ENCODE measurements at places on chromosomes 2 and 18.

GRCh38 chr2:240557808-240558207, at the start of gene ANKMY1:
TSS of gene ANKMY1 (minus strand) at chr2:240557988. CDS start at chr2:240557335, 653 bp downstream.
- peak; percentile 85 for DNase-seq

DNA sequence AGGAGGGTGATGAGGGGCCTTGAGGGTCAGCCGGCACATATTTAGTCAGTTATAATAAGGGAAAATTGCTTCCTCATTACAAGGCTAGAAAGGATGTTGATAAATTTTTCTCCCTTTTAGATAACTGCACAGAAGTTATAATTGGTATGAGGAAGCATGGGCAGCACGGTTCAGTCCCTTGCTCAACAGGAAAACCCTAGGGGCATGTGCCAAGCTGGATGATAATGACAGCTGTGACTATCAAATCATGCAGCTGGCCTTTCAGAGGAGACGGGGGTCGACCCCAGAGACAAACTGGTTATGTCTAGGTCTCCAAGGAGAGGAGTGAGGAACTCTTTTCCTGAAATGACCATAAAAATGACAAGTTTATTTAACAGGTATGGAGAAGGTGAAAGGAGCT, 448.1 kb upstream of the VRK2 start:
- DNase-seq, result no peak

DNA sequence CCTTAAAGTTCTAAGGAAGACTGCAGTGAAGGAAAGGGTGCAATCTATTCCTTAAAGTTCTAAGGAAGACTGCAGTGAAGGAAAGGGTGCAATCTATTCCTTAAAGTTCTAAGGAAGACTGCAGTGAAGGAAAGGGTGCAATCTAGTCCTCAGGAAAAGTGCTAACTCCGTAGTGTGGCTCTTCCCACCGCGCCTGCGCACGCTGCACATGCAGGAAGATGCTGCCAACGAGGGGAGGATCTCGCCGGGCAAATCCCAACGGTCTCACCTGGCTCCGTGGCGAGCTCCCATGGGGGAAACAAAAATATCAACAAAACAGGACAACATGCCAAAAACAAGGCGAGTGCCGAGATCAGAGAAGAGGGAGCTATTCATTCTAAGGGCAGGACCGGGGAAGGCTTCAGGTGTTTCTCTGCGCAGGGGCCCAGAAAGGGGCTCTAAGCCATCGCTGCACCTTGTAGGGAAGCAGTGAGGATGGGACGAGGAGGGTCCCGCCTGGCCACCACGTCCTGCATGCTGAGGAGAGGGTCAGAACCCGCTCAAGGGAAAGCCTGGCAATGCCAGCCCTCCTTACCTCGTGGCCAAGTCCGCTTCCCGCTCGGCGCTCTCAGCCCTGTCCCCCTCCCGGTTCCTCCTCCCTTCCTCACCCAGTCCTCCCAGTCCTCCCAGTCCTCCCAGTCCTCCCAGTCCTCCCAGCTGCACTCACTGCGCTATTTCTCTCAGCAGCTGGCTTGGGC, 24.5 kb downstream of the TIMM21 start:
- DNase-seq, result no peak

DNA sequence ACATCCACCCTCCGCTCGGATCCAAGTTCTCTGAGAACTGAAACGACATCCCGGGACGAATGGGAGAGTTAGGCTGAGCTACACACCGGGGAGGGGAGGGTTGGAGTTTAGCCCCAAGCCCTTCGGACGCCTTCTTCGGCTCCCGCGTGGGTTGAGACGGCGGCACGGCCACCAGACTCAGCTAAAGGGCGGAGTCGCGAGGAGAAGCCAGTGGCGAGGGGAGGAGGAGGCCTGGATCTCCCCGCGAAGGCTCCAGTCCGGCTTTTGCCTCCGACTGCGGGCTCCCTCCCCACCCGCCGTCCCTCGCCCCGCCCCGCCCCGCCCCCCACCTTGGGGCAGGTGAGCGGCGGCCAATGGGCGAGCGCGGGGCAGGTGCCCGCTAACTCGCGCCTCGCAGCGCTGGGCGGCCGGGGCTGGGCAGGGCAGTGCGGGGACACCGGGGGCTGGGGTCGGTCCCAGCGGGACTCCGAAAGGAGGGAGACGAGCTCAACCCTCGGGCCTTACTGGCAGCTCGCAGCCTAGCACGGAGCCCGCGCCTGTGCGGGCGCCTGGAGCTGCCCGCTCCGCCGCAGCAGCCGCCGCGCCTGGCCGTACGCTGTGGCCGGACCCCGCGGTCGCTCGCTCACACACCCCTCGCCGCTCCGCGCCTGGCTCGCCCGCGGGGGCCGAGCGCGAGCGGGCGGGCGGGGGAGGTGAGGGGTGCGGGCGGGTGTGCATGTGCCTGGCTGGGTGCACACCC, at the start of gene EMX1:
Gene EMX1, plus strand, starts transcription at position 382 of the 739 bp plus-strand sequence. Its CDS starts 334 bp downstream, at position 716.
- DNase-seq, result peak; percentile 69

- no peak for DNase-seq
Observed at GRCh38 chr2:97716695-97717612, 3.6 kb downstream of the ZAP70 start.

DNA sequence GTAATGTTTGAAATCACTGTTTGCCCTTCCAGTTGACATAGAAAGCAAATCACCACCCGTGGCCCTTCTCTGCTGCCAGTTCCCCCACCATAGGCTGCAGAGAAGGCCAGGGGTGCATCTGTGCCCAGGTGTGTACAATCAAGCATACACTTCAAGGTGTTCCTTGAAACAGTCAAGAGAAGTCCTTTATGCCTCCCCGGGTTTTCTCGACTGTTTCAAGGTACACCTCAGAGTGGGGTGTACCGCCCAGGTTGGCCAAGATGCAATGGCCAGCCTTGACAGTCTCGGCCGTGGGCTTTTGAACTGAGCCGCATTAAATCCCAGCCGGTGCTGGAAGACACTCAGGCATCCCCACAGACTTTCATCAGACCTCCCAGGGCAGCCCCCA, 21.0 kb upstream of the ATP9B start:
- DNase-seq, result no peak

DNA sequence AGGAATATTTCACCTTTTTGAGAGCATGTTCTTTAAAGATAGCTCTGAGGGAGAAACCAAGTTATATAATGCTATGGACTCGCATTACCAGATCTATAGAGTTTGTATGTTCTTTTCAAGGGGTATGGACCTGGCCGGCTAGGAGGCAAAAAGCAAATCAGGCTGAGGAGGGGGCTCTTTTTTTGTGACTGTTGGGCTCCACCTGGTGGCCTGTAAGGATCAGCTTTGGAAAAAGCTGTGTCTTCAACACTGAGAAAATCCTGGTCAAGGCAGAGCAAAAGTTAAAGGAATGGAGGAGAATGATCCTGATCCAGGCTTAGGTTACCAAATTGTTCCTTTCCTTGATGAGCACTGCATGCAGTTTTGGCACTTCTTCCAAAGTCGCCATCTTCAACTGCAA, 180.5 kb downstream of the DIS3L2 start:
- DNase-seq, result peak; percentile 47

DNA sequence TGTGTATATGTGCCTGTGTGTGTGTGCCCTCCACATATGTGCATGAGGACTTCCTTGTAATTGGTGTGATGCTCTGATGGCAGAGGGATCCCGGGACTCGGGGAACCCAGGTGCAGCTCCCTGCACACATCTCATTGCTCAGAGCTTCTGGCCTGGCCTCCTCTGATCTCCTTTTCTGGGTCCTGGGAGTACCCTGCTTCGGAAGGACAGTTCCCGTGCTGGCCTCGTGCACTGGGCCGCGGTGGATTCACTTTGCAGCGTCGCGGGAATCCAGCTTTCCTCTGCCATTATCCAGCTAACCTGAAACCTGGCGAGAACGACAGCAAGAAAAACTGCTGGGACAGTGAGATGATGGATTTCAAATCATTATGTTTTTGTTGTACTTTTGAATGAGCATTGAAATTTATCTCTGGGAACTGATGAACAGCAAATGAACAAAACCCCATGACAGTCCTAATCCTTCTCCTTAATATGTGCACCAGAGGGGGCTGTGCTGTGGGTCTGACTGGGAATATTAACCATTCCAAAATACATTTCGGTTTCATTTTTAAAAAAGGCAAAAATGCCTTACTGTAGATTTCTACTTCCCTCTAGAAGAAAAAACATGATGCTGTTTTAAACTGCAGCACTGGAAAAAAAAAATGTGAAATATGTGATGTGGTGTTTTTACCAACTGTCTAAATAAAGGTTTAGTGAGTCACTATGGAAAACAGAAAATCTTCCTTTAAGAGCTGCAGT, 78.2 kb downstream of the PTGR3 start:
- DNase-seq, result no peak

DNA sequence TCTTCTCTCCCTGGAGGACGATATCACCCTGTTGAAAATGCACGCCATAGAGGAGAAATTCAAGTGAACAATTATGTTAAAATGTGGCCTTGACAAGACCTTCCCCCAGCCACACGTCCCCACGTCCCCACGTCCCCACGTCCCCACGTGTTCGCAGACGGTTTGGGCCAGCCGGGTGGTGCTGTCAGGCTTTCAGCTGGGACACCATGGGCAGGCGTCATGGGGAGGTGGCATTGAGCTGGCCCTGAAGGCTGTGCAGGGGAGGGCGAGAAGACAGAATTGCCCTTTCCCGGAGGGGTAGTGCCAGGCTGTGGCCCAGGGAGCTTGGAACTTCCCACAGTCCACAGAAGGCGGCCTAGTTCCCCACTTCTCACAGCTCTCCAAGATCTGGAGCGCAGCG, 240.7 kb upstream of the RAB6C start:
- no peak for DNase-seq

DNA sequence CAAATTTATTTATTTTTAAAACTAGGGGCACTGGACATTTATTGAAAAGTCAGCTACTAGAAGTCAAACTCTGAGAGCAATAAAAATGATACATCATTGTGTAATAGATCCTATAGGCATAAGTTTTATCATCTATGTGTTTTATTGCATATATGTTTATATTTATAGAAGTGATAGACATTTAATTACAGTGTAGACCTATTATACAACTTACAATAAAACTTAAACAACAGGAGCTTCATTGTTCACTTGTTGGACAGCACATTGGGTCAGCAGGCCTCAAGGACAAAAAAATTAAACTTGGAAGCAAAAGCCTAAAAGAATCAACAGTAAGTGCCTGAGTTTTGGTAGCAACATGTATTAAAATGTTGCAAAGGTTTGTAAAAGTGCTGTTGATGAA, 15.0 kb upstream of the ACTR2 start:
- DNase-seq, result no peak

DNA sequence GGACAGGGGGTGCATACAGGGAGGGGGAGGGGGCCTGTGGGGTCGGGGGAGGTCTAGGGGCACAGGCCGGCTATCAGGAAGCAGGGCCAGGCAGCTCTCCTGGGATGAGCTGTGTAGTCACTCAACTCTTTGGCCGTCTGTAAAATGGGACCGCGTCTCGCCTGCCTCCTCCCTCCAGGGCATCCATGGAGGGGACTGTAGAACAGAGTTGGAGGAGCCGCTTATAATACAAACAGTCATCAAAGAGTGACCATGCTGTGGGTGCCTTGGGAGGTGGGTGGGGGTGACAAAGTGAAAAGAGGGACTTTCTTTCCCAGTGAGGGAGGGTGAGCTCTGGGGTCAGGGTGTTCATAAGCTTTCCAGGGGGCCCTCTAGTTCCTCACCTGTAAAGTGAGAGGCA, 169.6 kb upstream of the HAAO start:
- DNase-seq, result no peak

GRCh38 chr18:28331551-28331950, 154.6 kb upstream of the CDH2 start:
- DNase-seq, result no peak

- no peak for DNase-seq
Observed at GRCh38 chr2:155418753-155419152, 720.3 kb downstream of the KCNJ3 start.

DNA sequence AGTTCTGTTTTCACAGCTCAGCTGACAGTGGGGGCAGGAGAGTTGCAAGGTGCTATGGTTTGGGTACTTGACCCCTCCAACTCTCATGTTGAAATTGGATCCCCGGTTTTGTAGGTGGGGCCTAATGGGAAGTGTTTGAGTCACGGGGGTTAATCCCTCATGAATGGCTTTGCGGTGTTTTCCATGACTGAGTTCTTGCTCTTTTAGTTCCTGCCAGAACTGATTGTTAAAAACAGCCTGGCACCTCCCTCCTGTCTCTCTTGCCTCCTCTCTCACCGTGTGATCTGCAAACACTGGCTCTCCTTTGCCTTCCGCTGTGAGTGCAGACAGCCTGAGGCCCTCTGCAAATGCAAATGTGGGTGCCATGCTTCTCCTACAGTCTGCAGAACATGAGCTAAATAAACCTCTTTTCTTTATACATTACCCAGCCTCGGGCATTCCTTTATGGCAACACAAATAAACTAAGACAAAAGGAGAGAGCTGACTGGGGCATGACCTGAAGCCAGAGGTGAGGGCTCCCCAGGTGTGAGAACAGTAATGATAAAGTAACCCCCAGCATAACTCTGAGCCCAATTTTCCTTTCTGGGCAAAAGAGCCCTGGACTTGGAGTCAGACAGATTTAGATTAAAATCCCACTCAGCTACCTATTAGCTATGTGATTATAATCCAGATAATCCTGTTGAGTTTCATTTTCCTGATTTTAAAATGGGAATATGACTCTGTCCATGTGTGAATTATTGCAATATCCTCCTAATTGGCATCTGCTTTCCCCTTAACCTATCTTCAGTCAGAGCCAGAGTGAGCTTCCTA, 64.9 kb upstream of the CAPN13 start:
- DNase-seq, result no peak

DNA sequence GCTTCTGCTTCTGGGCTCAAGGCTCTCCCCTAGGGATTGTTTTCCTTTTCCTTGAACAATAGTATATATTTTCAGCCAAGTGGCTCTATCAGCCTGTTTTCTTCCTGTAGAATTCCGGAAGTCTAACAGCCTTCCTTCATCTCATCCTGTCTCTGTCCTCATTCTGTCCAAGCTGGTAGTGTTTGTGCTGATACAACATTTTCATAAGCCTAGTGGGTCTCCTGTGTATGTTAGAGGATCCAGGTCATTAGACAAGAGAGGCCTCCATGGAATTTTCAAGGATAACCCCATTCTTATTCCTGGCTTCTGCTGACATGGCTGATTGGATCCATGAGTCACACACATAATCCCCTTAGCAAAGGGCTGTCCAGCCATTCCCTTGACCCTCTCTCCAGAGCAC, 467.6 kb downstream of the PTPRM start:
- DNase-seq, result no peak

- no peak for DNase-seq
Observed at GRCh38 chr2:111659361-111660333, 224.3 kb downstream of the ANAPC1 start.

DNA sequence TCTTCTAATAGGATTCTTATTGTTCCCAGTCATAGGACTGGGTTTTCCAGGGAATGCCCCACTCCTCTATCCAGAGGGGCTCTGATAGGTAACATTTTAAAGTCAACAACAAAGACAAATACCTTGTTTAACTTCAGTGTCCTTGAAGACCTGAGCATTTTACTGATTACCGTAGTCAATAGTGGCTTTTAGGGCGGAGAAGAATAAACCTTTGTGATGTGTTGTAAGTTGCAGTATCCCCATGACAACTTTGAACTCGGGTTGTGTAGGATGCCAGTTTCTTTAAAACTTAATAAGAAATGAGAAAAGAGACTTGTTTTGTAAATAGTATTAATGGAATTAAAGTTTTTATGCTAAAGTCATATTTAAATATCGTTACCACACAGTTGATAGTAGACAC, 6.0 kb downstream of the GATA6 start:
- DNase-seq, result no peak

- no peak for DNase-seq
Observed at GRCh38 chr2:197097578-197098366, 171.3 kb upstream of the PGAP1 start.

All from activated CD4-positive, alpha-beta T cell treated with anti-CD3 and anti-CD28 coated beads for 48 hours (primary cell).